ENCODE measurements at places on chromosomes 7 and 10.

DNA sequence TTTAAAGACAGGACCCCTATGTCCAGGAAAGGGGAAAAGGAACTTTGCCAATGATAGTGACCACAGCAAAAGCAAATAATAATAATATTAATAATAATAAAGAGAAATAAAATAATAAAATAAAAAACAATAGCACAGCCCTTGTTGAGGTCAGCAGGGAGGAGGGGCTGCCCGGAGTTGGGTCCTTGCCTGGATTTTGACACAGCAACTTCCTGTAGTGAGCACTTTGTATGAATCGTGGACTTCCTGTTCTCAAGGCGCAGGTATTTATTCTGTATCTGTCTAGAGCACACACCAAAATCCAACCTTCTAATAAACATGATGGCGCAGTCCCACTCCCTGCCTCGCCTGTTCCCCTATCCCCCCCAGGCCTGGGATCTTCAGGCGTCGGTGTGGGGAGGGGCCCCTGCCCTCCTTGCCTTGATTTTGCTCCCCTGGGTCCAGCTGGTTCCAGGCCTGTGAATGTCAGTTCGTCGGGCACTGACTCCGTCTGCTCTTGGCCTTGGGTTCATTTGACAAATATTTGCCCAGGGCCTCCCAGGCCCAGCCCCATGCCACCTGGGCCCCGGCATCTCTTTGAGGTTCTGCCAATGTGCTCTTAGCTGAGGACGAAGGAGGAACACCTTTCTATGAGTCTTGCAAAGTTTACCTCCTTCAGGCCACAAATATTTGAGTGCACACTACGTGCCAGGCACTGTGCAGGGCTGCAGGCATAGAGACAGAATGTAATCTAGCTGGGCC, 13.9 kb downstream of the TRIM8 start:
- DNase-seq = no peak

GRCh38 chr7:25529320-25529719, 301.0 kb upstream of the NPVF start:
- DNase-seq = no peak

GRCh38 chr10:130658687-130659290, 522.6 kb downstream of the GLRX3 start:
- DNase-seq = no peak

GRCh38 chr10:132410056-132410778, 13.2 kb downstream of the PWWP2B start:
- DNase-seq = no peak

GRCh38 chr7:105364684-105365083, 24.0 kb downstream of the SRPK2 start:
- DNase-seq = no peak

- no peak for DNase-seq
These were observed 2.4 kb upstream of the GLCCI1 start for GRCh38 chr7:7966141-7966734.

- no peak for DNase-seq
These were observed 78.0 kb upstream of the C1QL3 start for GRCh38 chr10:16599662-16600061.

DNA sequence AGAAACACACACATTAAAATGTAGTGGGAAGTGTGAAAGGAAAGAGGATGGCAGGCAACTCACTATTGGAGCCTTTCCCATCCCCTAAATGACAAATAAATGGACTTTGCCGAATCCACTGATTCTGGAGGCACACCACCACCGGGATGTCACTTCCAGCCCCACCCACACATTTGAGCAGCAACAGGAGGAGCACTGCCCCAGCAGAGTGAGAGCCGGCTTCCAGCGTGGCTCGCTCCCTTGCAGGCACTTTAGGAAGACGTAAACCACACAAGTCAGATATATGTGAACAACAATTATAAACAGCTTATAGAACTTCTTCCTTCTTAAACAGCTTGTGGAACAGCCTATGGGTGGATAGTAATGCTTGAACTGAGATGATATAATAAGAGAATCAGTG, 191.0 kb downstream of the DGKI start:
- no peak for DNase-seq

DNA sequence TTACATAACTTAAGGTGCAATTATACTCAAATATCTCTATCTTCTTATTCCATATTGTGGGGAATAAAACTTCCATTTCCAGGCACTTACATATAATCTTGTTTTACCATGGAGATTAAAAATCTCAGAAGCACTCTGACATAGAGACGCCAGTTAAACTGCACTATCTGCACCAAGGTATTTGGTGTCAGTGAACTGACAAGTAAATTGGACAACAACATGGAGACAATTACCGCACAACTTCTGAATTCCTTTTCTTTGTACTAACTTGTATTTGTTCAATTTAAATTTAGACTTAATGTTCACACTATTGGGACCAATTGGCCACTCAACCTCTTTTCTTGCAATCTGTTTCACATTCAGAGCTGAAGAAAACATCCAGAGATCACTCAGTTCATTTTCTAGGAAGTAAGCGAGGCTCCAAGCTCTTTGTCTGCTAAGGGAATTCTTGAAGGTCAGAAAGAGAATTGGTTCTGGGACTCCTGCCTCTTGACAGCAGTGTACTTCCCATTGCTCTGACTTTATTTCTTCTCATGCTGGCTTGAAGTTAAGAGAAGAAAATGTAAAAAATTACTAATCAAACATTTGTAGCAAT, 184.7 kb downstream of the CHCHD3 start:
- no peak for DNase-seq

Measured in activated T-helper 1 cell treated with anti-CD3 and anti-CD28 coated beads, Interleukin-2, amount 50 U/mL, for 16 hours (primary cell).